ENCODE measurements at places on chromosomes 13 and 19.

DNA sequence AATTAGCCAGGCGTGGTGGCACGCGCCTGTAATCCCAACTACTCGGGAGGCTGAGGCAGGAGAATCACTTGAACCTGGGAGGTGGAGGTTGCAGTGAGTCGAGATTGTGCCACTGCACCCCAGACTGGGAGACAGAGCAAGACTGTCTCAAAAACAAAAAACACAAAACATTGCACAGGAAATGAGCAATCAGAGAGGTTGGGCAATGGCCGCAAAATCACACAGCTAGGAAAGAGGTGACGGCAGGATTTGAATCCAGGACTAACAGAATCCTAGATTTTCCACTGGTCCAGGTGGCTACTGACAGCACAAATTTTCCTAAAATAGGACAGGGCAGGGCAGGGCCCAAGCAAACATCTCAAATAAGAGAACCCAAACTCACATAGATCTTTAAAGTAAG is 23.3 kb downstream of the PTPRS start:
- DNase-seq: no peak

DNA sequence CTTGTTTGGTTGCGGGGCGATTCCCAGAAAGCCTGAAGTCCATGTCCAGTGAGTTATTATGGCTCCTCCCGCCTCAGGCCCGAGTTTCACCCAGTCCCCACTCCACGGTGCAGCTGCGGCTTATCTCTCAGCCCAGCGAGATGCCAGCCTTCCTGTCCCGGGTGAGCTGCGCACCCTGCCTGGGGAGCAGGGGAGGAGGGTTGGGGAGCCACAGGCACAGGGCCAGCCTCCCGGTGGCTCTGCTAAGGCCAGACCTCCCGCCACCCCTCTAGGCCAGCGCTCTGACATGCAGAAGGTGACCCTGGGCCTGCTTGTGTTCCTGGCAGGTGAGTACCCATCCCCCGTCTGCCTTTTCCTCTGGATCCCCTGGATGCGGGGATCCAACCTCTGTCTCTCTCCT is 3.5 kb downstream of the FXYD3 start:
- DNase-seq: no peak

DNA sequence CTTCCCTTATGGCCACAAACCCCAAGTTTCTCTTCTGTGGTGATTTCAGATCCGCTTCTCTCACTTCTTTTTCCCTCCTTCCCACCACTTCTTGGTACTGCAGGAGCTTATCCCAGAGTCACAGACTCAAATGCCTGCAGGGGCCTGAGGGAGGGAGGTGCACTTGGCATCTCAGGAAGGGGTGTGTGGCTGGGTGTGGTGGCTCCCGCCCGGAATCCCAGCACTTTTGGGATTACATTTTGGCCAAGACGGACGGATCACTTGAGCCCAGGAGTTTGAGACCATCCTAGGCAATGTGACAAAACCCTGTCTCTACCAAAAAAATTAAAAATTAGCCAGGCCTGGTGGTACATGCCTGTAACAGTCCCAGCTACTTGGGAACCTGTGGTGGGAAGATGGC is 5.6 kb downstream of the USF2 start:
- no peak for DNase-seq

DNA sequence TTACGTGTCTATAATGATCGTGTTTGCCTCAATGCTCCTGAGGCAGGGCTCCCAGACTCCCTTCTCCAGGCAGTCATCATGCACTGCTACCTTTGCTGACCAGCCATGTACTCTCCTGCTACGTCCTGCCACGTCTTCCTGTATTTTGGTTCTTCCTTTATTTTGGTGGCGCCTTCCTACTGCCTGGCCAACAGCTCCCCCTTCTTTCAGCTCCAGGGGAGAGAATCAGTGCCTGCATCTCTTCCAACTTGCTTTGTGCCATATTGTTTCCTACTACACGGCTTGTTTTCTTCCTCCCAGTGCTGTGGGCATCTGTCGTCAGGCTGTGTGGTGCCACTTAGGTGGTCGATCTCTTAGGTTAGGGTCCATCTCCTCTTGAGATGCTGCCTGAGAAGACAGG is 96.2 kb downstream of the FGF9 start:
- no peak for DNase-seq

GRCh38 chr19:10543059-10543419 is 665 bp upstream of the ATG4D start:
- DNase-seq: no peak

DNA sequence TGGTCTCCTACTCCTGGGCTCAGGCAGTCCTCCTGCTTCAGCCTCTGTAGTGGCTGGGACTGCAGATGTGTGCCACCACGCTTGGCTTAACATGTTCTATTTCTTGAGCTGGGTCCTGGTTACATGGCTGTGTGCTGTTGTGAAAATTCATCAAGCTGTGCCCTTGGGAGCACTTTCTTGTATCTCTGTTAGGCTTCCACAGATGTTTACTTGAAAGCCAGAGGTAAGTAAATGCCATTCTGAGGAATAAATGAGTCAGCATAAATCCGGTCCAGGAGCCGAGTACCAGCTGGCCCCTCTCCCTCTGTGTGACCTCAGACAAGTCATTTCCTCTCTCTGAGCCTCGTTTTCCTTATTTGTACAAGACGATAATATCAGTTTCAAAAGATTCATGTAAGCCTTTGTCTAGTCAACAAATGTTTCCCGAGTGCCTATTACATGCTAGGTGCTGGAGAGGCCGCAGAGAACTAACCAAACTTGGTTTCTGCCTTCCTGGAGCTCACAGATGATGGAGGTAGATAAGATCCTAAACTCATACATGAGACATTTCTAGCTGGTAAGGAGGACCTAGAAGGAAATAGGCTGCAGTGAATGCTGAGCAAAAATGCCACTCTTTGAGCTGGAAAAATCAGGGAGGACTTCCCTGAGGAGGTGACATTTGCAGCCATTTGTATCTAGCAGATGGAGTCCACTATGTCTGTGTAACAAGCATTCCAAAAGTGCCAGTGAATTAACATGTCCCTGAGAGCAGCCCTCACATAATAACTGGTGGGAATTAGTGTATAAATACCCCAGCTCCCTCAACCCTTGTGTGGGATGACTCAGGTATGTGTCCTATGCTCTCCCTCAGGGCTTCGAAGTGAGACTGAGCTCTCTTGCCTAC is 2.7 kb upstream of the RASAL3 start:
- DNase-seq: no peak

Measured in BJ (cell line).